ENCODE measurements at places on chromosomes 7 and 10.

- no peak for DNase-seq
Measured at GRCh38 chr7:44505595-44505994, 15.1 kb upstream of the NUDCD3 start.

DNA sequence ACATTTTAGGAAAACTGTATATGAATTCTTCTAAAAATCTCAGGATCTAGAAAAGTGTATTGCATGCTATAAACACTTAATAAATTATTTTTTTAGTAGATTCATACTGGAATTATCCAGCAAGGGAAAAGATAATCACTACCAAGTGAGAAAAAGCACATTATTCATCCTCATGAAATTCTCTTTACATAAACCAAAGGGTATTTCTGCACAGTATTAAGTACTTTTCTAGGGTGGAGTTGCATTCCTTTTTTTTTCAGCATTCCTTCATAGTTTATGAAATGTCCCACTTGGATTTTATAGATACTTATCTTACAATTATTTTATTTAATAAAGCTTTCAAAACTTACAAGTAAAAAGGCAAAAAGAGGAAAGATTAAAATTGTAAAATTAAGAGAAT is 403.3 kb downstream of the HGF start:
- DNase-seq, result no peak

DNA sequence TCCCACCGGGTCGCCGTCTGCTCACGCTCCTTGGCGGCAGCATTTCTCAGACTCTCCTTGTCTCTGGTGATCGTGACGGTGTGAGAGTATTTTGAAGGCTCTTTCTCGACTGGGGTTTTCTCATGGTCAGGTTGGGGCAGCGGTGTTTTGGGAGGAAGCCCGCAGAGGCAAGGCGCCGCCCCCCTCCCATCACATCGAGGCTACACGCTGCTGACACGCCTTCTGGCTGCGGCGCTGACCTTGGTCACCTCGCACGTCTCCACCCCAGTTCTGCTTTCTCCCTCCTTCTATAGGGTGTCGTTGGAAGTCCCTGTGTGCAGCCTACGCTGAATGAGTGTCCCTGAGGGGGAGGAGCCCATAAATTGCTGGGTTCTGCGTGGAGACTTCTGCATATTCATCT is 55.2 kb downstream of the GLRX3 start:
- DNase-seq, result no peak

- DNase-seq, result no peak
Measured at GRCh38 chr7:25804154-25804553, 347.8 kb upstream of the NFE2L3 start.

DNA sequence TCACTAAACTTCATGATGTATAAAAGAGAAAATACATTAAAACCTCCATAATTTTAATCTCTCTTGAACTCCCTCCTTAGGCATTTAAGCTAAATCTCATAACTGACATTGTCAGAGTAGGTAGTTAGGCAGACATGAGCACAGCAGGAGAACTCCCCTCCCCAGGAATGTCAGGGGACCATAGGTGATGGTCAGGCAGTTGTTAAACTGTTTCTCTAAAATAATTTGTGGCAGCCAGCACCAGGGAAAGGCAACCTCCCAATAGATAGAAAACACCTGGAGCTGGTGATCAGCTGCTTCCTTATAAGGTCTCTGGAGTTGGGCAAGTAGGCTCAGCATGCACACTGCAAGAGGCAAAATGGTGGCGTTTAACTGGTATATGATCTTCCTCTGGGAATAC is 73.0 kb downstream of the TPK1 start:
- no peak for DNase-seq

- DNase-seq, result no peak
Measured at GRCh38 chr10:72812415-72812752, 81.2 kb upstream of the OIT3 start.

GRCh38 chr7:3274131-3274530 is 26.9 kb upstream of the SDK1 start:
- no peak for DNase-seq

DNA sequence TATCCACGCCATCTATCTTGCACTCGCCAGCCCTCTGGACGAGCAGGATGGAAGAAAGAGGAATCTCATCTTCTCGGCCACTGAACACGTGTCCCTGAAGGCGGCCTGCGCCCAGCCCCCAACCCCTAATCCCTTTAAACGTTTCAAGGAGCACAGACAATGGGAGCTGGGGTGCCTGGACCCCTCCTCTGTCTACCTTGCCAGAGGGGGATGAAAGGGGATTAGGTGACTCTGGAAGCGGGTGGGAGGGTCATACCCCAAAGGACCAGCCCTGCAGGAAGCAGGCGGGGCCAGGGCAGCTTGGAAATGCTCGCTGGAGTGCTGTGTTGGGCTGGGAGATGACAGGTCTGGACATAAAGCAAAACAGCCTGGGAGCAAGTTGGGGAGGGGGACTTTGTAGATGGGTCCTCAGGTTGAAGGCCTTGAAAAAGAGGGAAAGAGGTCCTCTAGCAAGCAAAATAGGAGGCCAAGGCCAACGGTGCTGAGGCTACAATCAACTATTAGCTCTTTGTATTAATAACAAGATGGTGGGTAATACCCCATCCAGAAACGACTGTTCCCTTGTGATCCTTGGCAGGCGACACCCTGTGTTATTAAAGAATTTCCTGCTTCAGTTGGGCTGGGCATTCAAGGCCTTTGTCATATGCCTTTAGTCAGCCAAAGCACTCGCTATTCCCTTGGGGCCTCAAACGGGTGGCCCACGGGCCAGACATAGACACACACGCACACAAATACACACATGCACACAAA is 126.5 kb upstream of the UNC5B start:
- DNase-seq, result no peak

DNA sequence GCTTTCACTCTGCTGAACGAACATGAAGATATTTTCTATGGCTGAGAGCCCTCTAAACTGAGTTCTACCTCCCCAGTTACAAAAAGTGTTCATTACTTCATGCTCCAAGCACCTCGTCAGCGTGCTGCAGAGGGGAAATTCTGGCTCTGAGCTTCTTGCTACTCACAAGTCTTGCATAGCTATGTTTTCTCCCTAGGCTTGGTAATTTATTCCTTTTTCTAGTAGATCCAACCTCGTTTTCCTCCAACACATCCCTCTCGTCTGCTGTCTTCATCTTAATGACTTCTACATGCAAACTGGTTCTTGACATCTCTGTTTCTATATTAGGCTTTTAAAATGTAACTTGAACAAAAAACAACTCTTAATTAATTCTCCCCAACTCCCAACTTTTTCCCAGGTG is 1034.5 kb downstream of the REEP3 start:
- DNase-seq, result no peak

GRCh38 chr7:55517191-55517633 is 55.1 kb downstream of the VOPP1 start:
- DNase-seq, result no peak

GRCh38 chr7:157233677-157234076 is 95.0 kb downstream of the UBE3C start:
- DNase-seq, result no peak

- DNase-seq, result no peak
Measured at GRCh38 chr10:131024259-131025131, 287.0 kb downstream of the TCERG1L start.

- DNase-seq, result no peak
Measured at GRCh38 chr7:127527561-127527960, 57.8 kb downstream of the GCC1 start.

GRCh38 chr7:50665403-50666123 is 100.4 kb upstream of the DDC start:
- DNase-seq, result no peak

GRCh38 chr10:28906415-28906814 is 229.1 kb downstream of the BAMBI start:
- no peak for DNase-seq

GRCh38 chr10:88693392-88694020 is 12.5 kb upstream of the LIPK start:
- DNase-seq, result no peak

DNA sequence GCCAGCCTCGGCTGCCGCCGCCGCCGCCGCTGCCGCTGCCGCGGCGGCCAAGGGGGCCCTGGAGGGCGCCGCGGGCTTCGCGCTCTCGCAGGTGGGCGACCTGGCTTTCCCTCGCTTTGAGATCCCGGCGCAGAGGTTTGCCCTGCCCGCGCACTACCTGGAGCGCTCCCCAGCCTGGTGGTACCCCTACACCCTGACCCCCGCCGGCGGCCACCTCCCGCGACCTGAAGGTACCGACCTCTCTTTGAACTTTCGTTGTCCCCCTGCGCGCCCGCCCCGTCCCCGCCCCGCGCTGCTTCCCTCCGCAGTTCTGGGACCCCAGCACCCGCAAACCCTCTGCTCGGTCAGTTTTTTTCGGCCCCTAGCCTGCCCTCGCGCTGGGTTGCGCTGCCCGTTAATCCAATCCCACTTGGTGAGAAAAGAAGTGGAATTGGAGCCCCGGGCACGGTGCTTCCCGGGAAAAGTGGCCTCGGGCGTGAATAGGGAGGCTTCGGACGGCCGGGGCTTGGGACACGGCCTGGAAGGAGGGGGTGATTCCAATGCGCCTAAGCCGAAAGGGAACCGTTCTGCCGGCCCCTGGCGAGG is 543 bp downstream of the HMX3 start:
- DNase-seq, result no peak

GRCh38 chr7:28847176-28847575 is 111.0 kb downstream of the TRIL start:
- no peak for DNase-seq

DNA sequence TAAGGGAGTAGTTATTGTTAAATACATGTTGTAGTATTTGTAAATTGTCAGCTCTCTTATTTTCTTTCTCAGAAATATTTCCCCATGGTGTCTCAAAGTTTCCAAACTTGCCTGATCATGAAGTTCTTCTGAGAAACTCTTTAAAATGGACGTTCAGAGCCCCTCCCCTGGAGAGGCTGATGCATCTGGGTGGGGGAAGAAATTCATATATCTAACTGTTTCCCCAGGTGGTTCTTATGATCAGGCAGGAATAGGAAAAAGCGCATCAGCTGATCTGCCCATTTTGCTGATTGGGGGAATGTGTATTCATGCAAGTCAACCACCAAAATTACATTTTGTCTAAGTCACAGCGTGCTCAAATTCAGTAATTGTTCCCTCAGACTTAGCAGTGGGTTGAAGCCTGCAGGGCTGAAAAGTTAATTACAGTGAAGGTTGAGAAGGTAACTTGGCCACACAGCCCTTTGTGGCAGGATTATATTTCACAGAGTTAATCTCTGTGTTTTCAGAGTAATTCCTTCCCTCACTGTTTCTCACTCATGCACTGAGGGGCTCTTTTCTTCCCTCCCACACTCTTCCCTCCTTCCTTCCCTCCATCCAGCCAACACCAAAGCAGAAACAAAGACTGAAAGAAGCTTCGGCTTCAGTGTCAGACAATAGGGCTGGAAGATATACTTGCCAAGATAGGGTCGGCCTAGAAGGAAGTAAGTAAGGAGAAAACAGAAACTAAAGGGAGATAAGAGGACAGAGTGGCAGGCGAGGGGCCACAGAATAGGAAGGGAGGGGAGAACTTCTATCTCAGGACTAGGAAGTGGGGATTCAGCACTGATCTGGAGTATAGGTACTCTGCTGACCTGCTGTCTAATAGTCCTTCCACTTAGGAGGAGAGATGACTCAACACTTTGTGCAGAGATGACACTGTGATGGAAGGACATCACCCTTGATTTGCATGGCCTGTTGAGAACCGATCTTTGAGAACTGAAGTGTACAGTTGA is 50.5 kb upstream of the STARD3NL start:
- DNase-seq, result no peak

DNA sequence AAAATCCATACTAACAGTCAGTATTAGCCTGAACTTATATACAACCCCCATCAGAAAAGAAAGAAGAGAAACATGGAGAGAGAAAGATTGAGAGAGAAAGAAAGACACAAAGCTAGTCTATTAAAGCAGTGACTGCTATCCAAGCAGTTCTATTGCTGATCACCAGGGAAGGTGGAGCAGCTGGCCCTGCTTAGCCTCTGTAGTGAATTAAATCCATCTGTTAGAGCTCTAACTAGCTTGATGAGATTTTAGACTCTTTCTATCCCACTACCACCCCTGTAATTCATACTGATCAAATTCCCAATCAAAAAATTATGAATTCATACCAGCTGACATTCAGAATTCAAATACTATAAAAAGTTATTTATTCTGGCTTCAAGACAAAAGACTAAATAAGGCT is 486.0 kb upstream of the LRRN3 start:
- no peak for DNase-seq

DNA sequence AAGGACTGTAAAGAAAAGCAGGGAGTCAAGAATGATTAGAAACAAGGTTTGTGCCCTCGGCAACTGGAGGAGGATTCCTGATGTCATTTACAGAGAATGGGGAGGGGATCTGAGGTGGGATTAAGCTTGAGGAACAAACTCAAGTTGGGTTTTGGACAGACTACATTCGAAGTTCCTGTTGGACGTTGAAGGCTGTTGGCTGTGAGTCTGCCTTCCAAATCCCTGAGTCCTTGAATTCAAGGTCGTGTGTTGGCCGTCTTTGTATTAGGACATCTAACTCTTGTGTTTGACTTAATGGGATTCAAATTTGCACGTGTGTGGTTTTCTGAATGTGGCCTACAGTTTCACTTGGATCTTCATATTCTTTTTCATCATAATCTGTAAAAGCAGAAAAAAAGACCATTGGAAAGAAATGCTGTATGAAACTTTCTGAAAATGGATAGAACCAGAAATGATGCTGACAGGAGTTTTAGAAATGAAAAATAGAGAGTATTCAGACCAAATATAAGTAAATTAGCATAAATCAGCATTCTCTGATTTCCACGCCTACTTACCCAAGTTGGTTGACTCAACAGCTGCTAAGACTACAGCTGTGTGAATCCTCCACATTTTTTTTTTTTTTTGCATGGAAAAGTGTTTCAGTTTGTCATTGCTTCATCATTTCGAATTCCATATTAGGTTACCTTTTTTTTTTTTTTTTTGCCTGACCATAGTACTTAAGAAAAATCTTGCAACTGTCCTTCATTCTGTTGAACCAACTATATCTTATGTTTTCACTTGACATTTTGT is 94.8 kb downstream of the KIAA1217 start:
- no peak for DNase-seq

GRCh38 chr7:155594163-155594732 is 47.9 kb upstream of the CNPY1 start:
- no peak for DNase-seq

DNA sequence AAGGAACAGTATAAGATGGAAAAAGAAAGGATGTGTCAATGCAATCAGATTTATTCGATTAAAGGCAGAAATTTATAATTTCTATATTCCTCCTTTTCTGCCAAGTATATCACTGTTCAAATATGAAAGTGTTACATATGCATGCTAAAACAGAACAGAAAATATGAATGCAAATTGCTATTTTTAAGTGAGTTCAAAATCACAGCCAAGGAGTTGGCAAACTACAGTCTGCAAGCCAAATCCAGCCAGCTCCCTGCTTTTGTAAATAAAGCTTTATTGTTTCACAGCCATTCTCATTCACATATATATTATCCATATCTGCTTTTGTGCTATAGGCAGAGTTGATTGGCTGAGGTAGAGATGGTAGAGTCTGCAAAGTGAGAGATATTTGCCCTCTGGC is 747.2 kb downstream of the ANKRD7 start:
- no peak for DNase-seq

GRCh38 chr7:93475811-93476210 is 98.7 kb downstream of the CALCR start:
- DNase-seq, result no peak

- no peak for DNase-seq
Measured at GRCh38 chr10:78212786-78213175, 179.1 kb downstream of the RPS24 start.

GRCh38 chr7:153100691-153101237 is 341.2 kb downstream of the ACTR3B start:
- no peak for DNase-seq

- no peak for DNase-seq
Measured at GRCh38 chr10:44749151-44749550, 162.0 kb upstream of the TMEM72 start.

GRCh38 chr7:129780974-129781927 is 169.7 kb downstream of the NRF1 start:
- DNase-seq, result no peak

GRCh38 chr7:42673951-42674350 is 237.9 kb downstream of the C7orf25 start:
- no peak for DNase-seq

Data from substantia nigra (tissue), 51 donors.